ENCODE measurements at places on chromosomes 2 and 18. TPM values are rescaled to one million over a fixed set of nuclear protein-coding genes. Genes with fewer than 3 reads are reported as not detected.

WDR54 gene
- 55.8 TPM for total RNA-seq

ELOA2 gene
- total RNA-seq: not detected

LRRTM4 gene
- total RNA-seq: not detected

ATP6V1B1 gene
- 2.0 TPM for total RNA-seq

CHRNG gene
- total RNA-seq: 0.83 TPM

CCDC150 gene
- 11.3 TPM for total RNA-seq

EEF1B2 gene
- 488 TPM for total RNA-seq

TLX2 gene
- 0.46 TPM for total RNA-seq

SFTPB gene
- not detected for total RNA-seq

ERBB4 gene
- not detected for total RNA-seq

KCNK3 gene
- 0.32 TPM for total RNA-seq

TUBA3D gene
- total RNA-seq: 2.0 TPM

ONECUT2 gene
- total RNA-seq: under 0.01 TPM

Data from LHCN-M2 (cell line).